ENCODE measurements at places on chromosomes 1 and 21. TPM values are rescaled to one million over a fixed set of nuclear protein-coding genes. Genes with fewer than 3 reads are reported as not detected.

Gene BMP8B
- total RNA-seq, result 0.49 TPM

Gene FCRL5
- not detected for total RNA-seq

Gene UBXN10
- total RNA-seq, result 3.7 TPM

Gene ZFP69B
- 18.9 TPM for total RNA-seq

Gene AMY2A
- 0.25 TPM for total RNA-seq

Gene CHRM3
- 21.4 TPM for total RNA-seq

Gene INSRR
- 0.25 TPM for total RNA-seq

Gene RNF186
- not detected for total RNA-seq

Gene LPGAT1
- 80.6 TPM for total RNA-seq
